ENCODE measurements at places on chromosomes 7 and 10.
A peak's percentile ranks its signal among the peaks of the same experiment; 100 is the strongest.

GRCh38 chr7:28853834-28854749 is 104.0 kb downstream of the TRIL start:
- DNase-seq, result peak; percentile 48

- DNase-seq, result no peak
Observed at GRCh38 chr10:124588736-124589490, 127.3 kb downstream of the LHPP start.

DNA sequence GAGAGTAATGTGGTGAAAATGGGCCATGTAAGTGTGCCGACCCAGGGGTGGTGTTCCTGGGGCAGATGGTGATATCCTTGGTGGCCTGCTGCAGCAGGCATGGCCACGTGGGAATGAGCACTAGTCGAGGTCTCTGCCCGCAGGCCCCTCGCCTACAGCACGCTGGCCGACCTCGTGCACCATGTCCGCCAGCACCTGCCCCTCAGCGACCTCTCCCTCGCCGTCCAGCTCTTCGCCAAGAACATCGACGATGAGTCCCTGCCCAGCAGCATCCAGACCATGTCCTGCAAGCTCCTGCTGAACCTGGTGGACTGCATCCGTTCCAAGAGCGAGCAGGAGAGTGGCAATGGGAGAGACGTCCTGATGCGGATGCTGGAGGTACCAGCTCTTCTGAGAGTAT is 30.3 kb downstream of the TRRAP start:
- DNase-seq, result no peak

- no peak for DNase-seq
Observed at GRCh38 chr7:46512891-46513413, 591.9 kb upstream of the IGFBP3 start.

DNA sequence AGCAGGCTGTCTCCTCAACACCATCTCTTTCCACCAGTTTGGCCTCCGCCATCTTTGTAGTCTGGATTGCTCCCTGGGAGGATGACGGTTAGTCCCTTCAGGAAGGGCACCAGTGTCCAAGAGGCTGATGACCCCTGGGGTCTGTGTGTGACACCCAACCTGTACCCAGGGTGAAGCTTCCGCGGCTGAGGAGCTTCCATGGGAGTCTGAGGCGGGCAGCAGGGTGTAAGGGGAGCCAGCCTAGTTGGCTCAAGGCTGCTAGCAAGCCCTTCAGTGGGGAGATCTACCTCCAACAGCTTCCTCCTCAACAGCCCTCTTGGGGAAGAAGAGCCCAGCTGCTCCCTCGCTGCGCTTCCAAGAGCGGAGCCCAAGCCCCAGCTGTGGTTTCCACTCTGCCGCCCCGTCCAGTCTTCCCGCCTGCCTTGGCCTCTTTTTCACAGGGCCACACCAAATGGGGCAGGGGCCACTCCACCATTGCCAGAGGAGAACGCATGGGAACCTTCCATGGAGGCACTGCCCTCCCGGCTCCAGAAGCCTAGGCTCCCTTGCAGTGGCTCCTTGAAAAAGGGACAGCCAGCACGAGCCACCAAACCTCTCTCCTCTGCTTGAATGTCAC is 57.4 kb downstream of the TMEM209 start:
- no peak for DNase-seq

DNA sequence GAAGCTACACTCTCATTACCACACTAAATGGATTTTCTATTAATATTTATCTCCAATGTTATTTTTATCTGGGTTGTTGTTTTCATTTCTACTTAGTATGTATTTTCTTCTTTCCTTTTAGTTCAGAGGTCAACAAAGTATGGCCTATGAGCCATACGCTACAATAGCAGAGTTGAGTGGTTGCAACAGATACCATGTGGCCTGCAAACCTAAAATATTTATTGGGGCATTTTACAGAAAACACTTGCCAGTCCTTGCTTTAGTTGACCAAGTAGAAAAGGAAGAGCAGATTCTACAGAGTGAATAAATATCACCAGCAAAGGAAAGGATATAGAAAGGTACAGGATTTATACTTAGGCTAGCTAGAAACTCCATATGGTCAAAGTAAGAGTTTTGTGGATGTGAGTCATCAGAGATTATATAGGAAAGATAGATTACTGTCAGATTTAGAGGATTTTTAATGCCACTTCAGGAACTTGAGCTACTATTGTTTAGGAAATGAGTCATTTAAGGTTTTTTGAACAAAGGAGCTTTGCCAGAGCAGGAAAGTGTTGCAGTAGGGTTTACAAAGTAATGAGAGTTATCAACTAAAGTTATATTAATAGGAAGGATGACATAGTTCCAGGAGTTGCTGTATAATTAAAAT is 323.3 kb upstream of the KAT6B start:
- no peak for DNase-seq

- no peak for DNase-seq
Observed at GRCh38 chr7:46478046-46478445, 557.0 kb upstream of the IGFBP3 start.

- DNase-seq, result no peak
Observed at GRCh38 chr7:23026164-23026563, 12.2 kb upstream of the HYCC1 start.

GRCh38 chr10:130801784-130802183 is 509.7 kb downstream of the TCERG1L start:
- DNase-seq, result no peak

- DNase-seq, result no peak
Observed at GRCh38 chr10:86715836-86716235, 40.6 kb upstream of the BMPR1A start.
